Lower leg skin (tissue), 4 donors: ENCODE measurements at places on chromosomes 6 and 20. TPM values are rescaled to one million over a fixed set of nuclear protein-coding genes. Genes with fewer than 3 reads are reported as not detected.

The TGM3 gene
- 111 TPM for total RNA-seq

The FRMD1 gene
- 0.34 TPM for total RNA-seq

The HLA-DRA gene
- 164 TPM for total RNA-seq

The SNRPB2 gene
- 15.8 TPM for total RNA-seq

The SLC16A10 gene
- 37.4 TPM for total RNA-seq

The SOX18 gene
- total RNA-seq: 5.8 TPM

The TP53TG5 gene
- total RNA-seq: not detected

The MUCL3 gene
- total RNA-seq: not detected

The UBE2C gene
- total RNA-seq: 24.1 TPM

The PPIL6 gene
- total RNA-seq: 9.1 TPM

The NKAIN4 gene
- not detected for total RNA-seq

The ARHGAP18 gene
- total RNA-seq: 5.1 TPM

The BPIFA1 gene
- total RNA-seq: not detected

The PCMT1 gene
- total RNA-seq: 68.4 TPM

The GPR6 gene
- not detected for total RNA-seq

The MAS1 gene
- 0.05 TPM for total RNA-seq

The SMPD2 gene
- total RNA-seq: 17.4 TPM

The FAXC gene
- 2.2 TPM for total RNA-seq
